Pulmonary artery endothelial cell (primary cell): ENCODE measurements at places on chromosomes 4 and X.

GRCh38 chr4:139015948-139016471 lies 429 bp downstream of the NOCT start:
- DNase-seq = no peak

DNA sequence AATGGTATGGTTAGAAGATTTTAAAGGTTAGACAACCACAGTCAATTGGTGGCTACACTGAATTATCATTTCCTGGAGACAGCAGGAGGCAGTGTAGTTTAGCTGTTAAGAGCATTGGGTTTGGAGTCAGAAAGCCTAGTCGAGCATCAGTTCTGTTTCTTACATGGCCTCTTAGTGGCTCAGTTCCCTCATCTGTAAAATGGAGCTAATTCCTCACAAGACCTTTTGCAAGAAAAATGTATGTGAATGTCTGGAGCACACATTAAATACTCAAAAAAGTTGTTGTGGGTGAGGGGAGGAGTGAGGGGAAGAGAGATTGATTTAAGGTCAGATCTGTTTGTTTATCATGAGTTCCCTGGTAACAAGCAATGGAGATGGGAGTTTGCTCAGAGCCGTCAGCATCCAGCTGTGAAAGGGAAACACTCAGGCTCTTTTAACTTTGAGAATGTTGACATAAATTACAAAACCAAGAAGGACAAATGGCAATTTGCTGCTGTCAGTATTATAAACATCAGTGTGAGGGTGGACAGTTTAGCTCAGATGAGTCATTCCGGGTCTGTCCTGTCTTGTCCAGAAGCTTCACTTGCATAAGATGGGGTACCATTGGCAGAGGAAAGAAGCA lies 98.2 kb upstream of the PGRMC2 start:
- DNase-seq = no peak

GRCh38 chr4:91838181-91838861 lies 465.4 kb upstream of the GRID2 start:
- DNase-seq = no peak

GRCh38 chr4:48360285-48361011 lies 19.1 kb downstream of the SLAIN2 start:
- DNase-seq = no peak

- DNase-seq = no peak
Measured at GRCh38 chr4:108060164-108060563, 70.5 kb downstream of the HADH start.
